Upper lobe of right lung (tissue), 1 donor: ENCODE measurements at places on chromosomes 12 and 14. TPM values are rescaled to one million over a fixed set of nuclear protein-coding genes. Genes with fewer than 3 reads are reported as not detected.

- DNase-seq: no peak
Measured at GRCh38 chr14:64119500-64119899, 174.7 kb downstream of the ESR2 start.

- DNase-seq: no peak
Measured at GRCh38 chr12:12081836-12082497, 11.2 kb downstream of the BCL2L14 start.

- DNase-seq: no peak
Measured at GRCh38 chr12:113461666-113462065, 10.0 kb downstream of the LHX5 start.

DNA sequence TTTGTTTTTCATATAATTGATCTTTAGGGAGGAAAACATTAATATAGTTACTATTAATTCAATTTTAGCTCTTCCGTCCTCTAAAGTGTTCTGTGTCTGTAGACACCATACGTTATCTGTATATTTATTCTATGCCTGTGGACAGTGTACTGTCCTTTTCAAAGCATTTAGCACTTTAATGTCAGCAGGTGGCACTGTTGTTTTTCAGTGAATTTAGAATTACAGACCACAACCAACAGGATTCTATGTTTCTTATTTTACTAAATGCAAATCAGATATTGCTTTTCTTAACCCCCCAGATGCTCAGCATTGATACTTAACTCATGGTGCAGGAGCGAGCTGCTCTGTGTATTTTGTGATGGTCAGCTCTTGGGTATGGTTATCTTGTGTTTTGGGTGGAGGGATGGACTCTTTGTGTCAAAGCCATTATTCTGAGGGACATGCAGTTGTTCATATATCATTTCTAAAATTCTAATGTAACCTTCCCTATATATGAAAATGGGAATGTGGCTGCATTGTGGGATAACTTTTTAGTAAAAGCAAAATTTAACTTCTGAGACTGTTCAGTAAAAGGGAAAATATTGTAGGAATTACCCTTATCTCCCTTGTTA, 65.2 kb downstream of the PAPOLA start:
- DNase-seq: no peak

GRCh38 chr12:113471619-113472171, at the start of gene LHX5:
Gene LHX5, minus strand, starts transcription at chr12:113471871. Its CDS starts 373 bp downstream, at chr12:113471498.
- DNase-seq: no peak

- no peak for DNase-seq
Measured at GRCh38 chr14:95683793-95684192, 2.4 kb upstream of the TCL1B start.

DNA sequence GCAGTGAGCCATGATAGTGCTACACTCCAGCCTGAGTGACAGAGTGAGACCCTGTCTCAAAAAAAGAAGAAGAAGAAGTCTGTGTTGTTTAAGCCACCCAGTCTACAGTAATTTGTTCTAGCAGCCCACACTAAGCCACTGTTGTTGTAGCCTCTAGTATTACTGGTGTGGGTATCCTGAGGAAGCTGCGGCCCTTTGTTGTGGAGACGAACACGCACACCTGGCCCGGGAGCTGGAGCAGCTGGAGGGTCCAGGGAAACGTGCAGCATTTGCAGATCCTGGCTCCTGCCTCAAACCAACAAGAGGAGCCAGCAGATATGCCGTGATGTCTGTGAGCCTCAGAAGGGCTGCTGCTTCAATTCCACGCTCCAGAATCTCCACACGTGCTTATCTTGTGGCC, 65.3 kb downstream of the MAP1LC3B2 start:
- DNase-seq: no peak

DNA sequence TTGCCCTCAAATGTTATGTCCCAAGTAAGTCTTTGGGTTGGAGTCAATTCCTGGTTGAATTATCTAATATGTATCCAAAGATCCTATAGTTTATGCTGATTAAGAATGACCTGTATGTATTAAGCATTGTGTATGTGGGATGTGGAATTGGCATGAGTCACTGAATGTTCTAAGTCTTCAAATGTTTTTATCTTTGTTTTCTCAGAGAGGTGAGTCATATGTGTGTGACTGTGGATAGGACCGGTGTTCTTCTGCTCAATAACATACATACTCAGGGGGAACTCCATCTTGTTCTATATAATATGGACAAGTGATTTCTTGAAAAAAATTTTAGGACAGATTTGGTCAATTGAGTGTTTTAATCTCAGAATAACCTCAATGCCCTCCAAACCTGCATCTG, 57.9 kb downstream of the NAV3 start:
- DNase-seq: no peak

- no peak for DNase-seq
Measured at GRCh38 chr12:122501489-122501989, 807 bp upstream of the ZCCHC8 start.

- no peak for DNase-seq
Measured at GRCh38 chr12:93918262-93918661, 230.1 kb upstream of the PLXNC1 start.

GRCh38 chr12:103791350-103791920, 49.6 kb downstream of the NT5DC3 start:
- DNase-seq: no peak

GRCh38 chr12:107635139-107635538, 50.5 kb upstream of the PWP1 start:
- DNase-seq: no peak

GRCh38 chr12:45148006-45148405, 67.9 kb upstream of the ANO6 start:
- no peak for DNase-seq

The ANKRD13A gene
- 54.0 TPM for total RNA-seq

The GPR68 gene
- 6.3 TPM for total RNA-seq

The NKX2-1 gene
- total RNA-seq: 177 TPM

The KICS2 gene
- 5.4 TPM for total RNA-seq

The MMP17 gene
- 4.1 TPM for total RNA-seq

The ESYT1 gene
- total RNA-seq: 101 TPM
